ENCODE measurements at places on chromosomes 2 and 18.

- no peak for DNase-seq
Measured at GRCh38 chr2:162607915-162608314, 230.7 kb downstream of the KCNH7 start.

DNA sequence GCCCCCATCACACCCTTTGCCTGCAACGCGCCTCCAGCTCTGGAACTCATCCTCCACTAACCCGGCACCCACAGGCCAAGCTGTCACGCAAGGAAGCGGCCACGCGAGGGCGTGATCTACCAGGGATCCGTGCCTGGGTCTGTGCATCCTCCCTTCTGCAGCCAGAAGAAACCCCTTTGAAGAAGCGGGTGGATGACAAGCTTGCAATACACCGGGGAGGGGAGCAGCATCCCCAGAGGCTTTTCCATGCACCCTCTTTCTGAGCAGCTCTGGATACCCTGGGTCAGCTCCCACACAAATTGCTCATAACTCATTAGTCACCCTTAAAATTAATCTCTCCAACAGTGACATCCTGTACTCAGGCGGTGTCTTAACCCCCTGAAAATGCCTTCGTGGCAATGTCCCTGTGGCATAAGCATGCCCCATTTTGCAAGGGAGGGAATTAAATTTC lies 47.6 kb downstream of the PDCL3 start:
- peak; percentile 62 for DNase-seq

- DNase-seq: no peak
Measured at GRCh38 chr2:156864325-156864724, 393.2 kb upstream of the GALNT5 start.

DNA sequence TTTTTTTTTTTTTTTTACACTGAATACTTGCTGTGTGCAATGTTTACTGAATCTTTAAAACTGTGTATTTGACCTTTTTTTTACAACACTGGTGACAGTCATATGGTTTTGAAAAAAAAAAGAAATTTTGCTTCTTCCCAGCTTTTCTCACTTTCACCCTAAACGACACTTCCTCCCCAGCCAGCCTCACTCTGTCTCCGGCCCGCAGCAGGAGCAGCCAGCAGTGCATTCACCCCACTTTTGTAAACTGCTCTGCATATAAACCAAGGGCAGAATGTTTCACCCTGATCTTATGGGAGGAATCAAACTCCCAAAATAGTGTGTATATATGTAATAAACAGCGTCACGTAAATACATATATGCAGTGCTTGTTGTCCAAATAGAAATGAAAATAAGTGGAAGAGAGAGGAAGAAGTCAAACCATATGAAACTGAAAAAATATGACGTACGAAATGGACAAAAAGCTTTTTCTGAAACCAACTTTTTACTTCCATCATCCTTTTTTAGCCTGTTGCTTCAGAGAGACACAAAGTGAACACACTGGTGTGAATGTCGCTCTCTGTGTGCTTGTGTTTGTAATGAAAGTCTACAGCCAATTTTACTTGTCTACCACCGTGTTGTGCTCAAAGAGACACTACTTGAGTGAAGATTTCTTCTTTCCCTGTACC lies 54.2 kb downstream of the ZCCHC2 start:
- no peak for DNase-seq

- no peak for DNase-seq
Measured at GRCh38 chr2:36659872-36660312, 36.6 kb upstream of the VIT start.

GRCh38 chr2:27071990-27072830 lies 756 bp upstream of the OST4 start:
- DNase-seq: no peak

DNA sequence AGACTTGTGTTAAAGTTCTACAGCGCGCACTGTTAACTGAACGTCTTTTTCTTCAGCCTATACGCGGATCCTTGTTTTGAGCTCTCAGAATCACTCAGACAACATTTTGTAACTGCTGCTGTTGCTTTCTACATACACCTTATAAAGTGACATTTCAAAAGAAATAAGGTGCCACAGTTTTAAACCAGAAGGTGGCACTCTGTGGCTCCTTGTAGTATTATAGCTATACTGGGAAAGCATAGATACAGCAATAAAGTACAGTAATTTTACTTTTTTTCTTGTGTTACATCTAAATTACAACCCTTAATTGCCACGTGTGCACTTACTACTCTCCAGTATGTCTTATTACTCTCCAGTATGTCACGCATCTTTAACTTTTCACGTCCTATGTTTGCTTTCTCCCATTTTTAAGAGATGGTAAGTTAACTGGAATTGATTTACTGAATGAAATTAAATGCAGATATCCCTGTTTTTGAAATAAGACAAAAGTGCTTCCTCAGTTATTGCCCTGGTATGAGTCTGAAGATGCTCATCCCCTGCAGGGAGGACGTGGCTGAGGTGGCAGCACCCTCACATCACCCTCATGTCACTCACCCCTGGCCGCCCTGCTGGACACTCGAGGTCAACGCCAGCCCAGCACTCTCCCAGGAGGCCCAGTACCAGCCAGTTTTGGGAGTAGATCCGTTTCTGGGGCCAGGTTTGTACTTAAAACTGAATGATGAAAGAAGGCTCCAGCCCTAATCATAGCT lies 37.8 kb downstream of the GORASP2 start:
- DNase-seq: no peak
